ENCODE measurements at places on chromosomes 4 and X.
A peak's percentile ranks its signal among the peaks of the same experiment; 100 is the strongest.

DNA sequence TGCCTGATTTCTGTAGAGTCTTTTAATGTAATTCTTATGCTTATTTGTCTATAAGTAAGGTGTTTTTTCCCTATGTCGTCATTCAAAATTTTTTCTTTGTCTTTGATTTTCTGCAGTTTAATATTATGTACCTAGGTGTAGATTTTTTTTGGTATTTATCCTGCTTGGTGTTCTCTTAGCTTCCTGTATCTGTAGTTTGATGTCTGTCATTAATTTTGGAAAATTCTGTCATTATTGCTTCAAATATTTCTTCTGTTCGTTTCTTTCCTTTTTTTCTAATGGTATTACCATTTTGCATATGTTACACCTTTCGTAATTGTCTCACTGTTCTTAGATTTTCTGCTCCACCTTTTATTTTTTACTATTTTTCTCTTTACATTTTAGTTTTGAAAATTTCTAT, 672.5 kb upstream of the KLHL4 start:
- DNase-seq: no peak

GRCh38 chr4:8439914-8440491, 520 bp downstream of the ACOX3 start:
- peak; percentile 42 for DNase-seq

DNA sequence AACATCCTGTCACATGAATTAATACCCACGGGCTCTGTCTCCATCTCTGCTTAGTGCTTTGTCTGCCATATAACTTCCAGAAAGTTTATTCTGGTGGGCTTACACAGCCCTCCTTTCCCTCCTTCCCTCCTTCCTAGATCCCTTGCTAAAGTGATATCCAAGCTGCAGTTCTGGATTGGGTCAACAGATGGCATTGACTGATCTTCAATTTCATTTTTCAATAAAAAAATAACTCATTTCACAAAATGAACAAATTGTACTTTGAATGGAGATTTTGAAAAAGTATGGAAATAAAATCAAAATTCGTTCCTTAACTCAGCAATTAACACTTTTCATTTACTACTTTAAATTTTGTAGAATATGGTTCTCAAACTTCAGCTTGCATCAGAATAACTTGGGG, 94.9 kb downstream of the NXF2 start:
- DNase-seq: no peak

- no peak for DNase-seq
These were observed 174.4 kb upstream of the BCOR start for GRCh38 chrX:40272141-40272540.

GRCh38 chr4:147714575-147715401, 17.1 kb upstream of the ARHGAP10 start:
- DNase-seq: no peak

DNA sequence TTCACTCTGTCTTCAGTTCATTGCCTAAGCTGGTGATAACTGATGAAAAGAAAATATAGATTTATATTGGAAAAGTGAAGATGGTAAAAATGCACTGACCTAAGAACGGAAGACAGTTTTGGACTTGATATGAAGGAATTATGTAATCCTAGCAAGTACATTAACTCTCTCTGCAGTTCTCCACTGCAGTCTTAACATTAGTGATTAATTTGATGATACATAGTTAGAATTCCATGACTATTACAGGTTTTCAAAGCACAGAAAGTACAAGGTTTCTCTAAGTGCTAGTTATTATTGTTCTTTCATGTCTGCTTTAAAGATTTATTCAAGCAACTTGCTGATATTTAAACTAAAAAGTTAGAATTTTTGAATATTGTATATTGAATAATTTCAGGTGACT, 1591.7 kb upstream of the ADGRL3 start:
- DNase-seq: no peak

- no peak for DNase-seq
These were observed 245.5 kb downstream of the ANK2 start for GRCh38 chr4:113294908-113295307.

DNA sequence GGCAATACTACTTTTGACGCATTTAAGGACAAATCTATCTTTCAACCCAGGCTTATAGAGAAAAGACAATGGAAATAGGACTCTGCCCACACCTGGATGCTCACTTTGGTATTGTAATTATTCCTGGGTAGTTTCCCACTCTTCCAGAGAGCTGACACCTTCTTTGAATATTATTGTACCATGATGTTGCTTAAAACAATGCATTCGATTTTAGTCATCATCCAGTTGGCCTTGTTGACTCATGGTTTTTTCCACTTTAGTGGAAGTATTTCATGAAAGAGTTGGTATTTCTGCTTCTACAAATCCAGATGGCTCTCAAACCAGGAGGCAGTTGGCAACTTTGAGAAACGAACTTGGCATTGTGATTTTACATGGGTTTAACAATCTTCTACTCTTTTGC, 124.2 kb downstream of the ENOX2 start:
- DNase-seq: no peak

- DNase-seq: no peak
These were observed 156.7 kb downstream of the TRIML1 start for GRCh38 chr4:188295899-188296298.

GRCh38 chr4:2621419-2621818, 85.0 kb downstream of the FAM193A start:
- DNase-seq: no peak

DNA sequence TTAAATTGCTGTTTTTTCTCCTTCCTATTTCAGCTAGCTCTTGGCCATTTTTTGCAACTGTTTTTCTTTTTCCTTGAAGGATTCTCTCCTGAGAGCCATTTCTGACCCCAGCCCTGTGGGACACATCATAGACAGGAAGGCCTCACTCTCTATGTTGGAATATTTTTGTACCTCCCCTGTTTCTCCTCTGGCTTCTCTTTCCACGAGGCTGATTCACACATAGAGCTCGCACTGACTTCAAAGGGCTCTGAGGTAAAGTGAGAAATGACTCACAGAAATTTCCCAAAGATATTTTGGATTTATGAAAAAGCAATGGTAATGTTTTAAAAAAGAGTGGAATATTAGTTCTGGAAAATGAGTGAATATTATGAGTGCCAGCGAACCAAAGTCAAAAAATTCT, 181.7 kb upstream of the IGFBP7 start:
- DNase-seq: no peak

- DNase-seq: no peak
These were observed 84.8 kb downstream of the PHEX start for GRCh38 chrX:22116605-22117546.

- DNase-seq: no peak
These were observed 80.3 kb upstream of the NEIL3 start for GRCh38 chr4:177229331-177229730.

GRCh38 chr4:150369434-150370380, 212.2 kb upstream of the MAB21L2 start:
- no peak for DNase-seq

DNA sequence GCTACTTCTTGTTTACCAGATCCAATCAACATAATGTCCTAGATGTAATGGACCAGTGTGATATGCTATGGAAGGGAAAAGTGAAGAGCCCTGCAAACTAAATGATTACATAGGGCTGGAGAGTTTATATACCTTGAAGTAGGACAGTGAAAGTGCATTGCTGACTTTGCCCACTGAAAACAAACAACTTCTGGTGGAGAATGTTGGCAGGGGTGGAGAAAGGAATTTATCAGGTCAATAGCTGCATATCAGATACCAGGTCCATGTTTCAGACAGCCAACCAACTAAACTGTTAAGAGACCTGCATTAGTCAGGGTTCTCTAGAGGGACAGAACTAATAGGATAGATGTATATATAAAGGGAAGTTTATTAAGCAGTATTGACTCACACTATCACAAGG, 82.4 kb downstream of the DCUN1D4 start:
- DNase-seq: no peak

GRCh38 chr4:142365391-142365790, 480.7 kb downstream of the INPP4B start:
- no peak for DNase-seq

DNA sequence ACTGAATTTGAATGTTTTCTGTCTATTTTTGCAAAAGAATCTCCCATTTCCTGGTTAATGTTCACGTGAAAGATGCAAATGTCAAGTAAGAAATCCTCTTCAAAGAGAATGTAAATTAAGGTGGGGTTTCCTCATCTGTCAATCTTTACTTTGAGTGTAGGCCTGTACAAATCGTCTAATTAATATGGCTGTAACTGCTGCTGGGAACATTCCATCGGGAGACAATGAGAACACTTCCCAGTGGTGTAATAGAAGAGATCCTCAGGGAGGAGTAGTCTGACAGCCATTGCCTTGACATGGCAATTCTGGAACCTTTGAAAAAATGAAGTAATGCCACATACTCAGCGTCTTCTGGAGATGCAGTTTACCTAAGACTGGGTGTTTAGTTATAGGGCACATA, 3.7 kb downstream of the EREG start:
- no peak for DNase-seq

DNA sequence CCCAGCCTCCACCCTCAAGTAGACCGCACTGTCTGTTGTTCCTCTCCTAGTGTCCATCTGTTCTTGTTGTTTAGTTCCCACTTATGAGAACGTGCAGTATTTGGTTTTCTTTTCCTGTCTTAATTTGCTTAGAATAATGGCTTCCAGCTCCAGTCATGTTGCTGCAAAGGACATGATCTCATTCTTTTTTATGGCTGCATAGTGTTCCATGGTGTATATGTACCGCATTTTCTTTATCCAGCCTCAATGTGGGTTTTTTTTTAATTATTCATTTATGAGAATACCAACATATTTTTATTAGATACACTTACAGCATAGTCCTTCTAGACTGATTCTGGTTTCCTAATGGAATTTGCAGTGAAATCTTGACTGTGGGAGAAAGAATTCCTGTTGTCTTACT, 1.3 kb downstream of the VMA21 start:
- no peak for DNase-seq

DNA sequence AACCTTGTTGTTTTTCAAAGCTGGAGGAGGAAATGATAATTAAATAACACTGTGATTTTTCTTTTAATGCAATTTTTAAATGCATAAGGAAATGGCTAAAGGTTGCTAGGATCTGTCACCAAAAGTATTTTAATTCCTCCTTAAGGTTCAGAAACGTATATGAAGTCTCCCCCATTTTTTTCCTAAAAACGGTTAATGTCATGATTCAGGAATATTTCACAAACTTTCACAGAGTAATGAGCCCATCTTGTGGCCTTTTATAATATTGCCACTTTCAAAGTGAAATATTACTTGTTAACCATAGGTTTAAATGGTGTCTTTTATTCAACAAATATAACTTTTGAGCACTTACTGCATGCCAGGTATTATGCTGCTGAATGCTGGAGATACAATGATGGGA, 99.5 kb upstream of the USP38 start:
- DNase-seq: no peak

GRCh38 chr4:105632599-105632998, 75.9 kb downstream of the INTS12 start:
- DNase-seq: no peak

DNA sequence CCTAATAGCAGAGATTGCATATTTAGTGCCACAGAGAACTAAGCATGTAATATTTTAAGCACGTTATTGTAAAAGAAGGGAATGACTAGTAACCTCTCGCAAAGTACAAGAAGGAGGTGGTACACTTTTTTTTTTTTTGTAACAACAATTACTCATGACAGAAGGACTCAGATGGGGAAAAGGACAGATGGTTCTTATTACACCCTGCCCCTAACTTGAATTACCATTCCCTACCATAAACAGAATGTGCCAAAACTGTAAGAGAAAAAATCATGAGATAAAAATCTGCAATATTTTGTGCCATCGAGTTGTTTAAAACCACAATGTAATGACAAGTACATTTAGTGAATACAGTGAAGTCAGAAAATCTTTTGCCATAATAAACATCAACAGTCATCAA, 33.0 kb upstream of the RAPGEF2 start:
- DNase-seq: no peak

DNA sequence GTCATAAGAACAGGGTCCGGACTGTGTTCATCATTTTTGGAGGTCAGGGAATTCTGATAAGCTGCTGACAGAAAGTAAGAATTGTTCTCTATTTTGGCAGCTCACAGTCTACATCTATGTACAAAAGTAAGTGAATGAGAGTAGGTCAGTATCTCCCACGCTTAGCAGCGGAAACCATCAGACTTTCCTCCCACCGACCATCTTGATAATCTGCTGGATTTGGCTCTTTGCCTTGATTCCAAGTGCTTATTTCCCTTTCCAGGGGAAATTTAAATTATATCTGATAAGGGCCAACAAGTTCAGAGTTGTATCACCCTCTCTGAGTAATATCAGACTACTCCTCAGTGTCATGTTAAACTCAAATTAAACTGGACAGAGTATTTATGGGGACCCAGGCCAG, 118.0 kb downstream of the CAMK2D start:
- no peak for DNase-seq

- DNase-seq: no peak
These were observed 11.7 kb downstream of the PROM1 start for GRCh38 chr4:16072168-16072567.

DNA sequence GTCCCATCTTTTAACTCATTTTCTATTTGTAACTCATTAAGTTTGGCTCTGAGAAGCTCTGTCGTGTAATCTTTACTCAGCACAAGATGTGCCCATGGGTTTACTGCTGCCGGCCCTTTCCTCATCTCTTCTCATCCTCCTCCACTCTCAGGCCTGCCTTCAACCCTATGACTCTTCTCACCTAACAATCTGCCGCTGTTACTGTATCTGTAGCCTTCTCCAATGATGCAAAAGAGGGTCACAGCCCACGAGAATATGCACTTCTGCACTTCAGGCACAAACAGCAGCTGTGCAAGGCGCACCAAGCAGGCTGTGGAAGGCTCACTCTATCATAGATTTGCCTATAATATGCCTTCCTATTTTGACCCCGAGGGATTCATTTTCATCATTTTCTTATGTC, 546.5 kb upstream of the GALNTL6 start:
- DNase-seq: no peak

DNA sequence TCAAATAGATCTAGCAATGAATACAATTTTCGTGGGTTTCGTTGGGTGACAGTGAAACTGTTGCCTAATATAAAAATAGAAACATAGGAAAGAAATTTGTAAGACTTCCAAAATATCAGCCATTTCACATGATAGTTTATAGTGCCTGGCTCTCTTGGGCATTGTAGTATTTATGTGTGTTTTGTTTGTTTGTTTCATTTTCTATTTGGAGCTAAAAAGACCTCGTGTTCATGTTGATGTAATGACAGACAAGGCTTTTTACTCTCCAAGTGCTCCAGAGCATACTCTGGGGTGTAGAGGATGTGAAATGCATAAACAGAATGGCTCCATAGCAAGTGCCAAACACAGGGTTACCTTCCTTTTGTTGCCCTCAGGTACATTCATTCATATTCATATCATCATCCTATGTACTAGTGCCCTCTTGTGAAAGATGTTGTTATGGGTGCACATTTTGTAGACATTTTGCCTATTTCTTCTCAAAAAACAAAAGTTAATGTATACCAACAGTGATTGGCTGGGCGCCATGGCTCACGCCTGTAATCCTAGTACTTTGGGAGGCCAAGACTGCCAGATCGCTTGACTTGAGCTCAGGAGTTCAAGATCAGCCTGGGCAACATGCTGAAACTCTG, 100.7 kb upstream of the AMOT start:
- no peak for DNase-seq

GRCh38 chrX:150507251-150507856, 61.1 kb upstream of the MTM1 start:
- no peak for DNase-seq

GRCh38 chrX:66002824-66003680, 36.8 kb downstream of the VSIG4 start:
- DNase-seq: no peak

GRCh38 chrX:23332101-23332887, 2.4 kb upstream of the PTCHD1 start:
- no peak for DNase-seq
